Peyer's patch (tissue), 4 donors: ENCODE measurements at places on chromosomes 7 and 10. TPM values are rescaled to one million over a fixed set of nuclear protein-coding genes. Genes with fewer than 3 reads are reported as not detected.

DNA sequence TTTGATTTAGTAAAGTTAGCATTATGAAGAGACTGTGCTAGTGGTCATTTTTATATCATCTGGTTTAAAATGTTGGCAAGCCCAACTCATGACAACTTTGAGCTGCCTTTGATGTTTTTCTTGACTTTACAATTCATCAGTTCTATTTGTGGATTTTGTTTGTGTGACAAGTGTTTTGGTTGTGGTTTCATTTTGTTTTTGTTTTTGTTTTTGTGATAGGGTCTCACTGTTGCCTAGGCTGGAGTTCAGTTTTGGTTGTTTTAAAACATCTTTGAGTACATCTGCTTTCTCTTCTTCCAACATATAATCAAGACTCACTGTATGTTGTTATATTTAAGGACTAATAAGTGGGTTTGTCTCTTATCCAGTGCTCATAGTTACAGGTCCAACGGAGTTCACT is 17.6 kb upstream of the SFR1 start:
- DNase-seq: no peak

DNA sequence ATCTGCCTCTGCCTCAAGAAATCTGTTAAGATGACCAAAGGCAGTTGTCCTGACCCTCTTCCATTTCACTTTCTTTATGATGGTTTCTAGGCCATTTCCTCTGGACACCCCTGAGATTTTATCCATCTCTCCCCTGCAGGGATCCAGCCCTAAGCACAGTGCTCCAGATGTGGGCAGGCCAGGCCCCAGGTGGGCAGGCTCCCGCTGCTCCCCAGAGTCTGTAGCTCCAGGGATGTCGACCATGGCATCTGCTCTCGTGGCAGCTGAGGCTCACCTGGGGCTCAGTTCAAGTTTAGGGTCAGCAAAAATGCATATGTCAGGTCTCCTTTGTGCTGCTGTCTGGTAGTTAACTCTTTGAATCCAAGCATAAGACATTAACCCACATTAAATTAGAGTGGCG is 11.8 kb downstream of the CEP41 start:
- no peak for DNase-seq

DNA sequence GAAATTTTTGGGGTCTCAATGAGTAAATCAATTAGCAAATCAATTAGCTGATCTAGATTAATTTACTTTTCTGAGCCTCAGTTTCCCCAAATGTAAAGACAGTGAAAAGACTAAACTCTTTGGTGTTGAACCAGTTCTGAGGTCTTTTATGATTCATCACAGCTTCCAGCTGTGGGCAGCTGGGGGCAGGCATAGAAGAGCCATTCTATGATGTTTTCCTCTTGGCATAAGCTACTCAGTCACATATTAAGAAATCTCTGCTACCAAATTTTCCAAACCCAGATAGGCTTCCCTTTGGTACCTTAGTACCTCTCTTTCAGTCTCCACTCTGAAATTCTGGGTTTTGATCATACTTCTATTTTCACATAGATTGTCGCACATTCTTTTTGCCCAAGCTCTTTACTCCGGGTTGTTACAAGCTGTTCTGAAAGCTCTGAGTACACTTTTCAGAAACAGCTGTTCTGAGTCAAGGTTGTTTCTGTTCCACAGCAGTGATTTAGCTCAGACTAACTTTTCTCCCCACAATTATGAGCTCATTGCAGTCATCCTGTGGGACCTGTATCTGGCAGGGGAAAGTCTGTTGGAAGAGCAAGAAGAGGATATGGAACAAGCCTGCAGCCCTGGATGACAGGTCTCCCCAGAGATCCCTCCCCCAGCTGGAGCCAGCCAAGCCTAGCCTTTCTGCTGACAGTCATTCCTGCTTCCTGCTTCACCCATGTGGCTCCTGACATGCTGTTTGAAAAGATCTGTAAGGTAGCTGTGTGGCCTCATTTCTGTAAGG is 599.6 kb upstream of the GHITM start:
- no peak for DNase-seq

DNA sequence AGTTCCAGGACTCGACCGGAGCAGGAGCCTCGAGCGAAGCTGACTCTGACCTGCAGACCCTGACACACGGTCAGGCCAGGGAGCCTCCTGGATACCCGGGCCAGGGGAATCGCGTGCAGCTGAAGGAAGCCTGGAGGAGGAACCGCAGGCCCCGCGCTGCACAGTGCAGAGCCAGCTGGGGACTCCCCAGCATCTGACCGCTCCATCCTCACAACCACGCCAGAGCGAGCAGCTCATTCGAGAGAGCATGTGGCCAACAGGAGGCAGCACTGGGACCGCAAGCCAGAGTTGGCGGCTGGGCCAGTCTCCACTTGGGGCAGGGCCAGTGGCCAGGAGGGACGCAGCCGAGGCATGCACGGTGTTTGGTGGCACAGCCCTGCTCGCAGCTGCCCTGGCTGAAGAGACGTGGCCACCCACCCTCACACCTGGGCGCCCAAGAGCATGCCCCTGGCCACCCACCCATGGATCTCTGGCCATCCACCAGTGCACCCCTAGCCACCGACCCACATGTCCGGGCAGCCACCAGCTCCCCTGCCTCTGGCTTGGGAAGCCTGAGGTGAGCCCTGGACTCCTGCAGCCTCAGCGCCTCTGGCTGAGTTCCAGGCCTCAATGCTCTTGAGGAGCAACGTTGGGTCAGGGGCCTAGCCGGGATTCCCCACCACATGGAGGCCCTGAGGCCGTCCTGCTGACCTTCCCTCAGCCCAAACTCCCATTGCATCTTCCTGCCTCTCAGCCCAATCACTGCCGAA is 213.9 kb downstream of the ELFN1 start:
- DNase-seq: no peak

- DNase-seq: no peak
Measured at GRCh38 chr10:62036186-62037081, 134.9 kb downstream of the ARID5B start.

MAT1A gene
- total RNA-seq: not detected

DNA sequence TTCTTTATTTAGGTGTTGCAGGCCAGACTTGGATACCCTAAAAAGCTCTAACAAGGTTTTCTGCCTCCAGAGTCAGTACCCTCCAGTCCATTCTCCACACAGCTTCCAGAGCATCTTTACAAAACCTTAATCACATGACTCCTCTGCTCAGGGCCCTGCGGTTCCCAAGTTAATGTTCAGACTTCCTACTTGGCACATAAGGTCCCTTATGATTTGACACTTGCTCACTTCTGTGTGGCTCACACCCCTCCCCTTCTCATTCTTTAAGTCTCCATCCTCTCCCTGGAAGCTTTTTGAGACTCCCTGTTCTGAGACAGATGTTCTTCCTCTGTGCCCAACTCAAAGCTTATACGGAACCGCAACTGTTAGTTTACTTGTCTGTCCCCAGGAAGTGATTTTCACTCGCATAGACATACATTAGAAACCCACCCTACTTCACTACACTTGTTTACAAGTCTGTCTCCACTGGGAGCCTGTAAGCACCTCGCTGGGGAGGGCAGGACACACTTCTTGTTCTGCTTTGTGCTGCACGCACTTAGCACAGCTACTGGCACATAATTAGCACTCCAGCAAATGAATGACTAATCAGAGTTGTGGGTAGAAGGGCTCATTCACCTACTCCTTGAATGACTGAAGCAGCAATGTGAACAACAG is 154.3 kb upstream of the LAMB4 start:
- no peak for DNase-seq

GRCh38 chr7:37354656-37355131 is 94.0 kb downstream of the ELMO1 start:
- peak; percentile 63 for DNase-seq

DNA sequence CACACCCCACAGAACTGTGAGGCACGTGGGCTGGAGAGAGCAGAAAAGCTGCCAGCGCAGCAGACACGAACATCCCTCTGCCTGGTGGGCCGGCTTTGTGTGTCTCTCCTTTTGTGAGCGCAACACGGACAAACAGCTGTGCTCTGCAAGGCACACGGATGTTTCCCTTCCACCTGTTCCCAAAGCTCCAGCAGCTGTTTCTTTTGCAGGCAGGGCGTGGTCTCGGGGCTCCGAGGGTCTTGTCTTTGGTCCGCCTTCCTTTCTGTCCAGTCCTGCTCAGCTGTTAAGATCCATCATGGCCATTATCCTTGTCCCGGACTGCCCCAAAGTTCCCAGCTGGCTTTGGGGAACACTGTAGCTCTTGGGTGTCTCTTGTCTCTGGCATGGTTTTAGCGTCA is 32.7 kb upstream of the SH2B2 start:
- DNase-seq: no peak

GPR158 gene
- total RNA-seq: 0.27 TPM

DNA sequence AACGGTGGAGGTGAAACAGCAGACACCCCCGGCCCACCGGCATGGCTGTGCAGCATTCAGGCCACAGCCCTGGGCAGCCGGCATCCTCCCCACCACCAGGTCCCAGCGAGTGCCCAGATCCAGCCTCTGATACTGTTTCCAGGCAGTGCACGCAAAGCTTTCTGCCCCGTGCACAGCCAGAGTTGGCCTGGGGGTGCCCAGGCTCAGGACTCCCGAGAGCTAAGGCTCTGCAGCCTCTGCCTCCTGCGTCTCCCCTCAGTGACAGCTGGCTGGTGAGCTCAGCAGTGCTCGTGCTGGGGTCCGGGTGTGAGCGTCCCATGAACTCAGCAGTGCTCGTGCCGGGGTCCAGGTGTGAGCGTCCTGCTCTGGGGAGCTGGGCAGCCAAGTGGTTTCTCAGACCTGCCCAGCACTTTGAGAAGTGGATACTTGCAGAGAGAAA is 65.4 kb downstream of the CFAP46 start:
- DNase-seq: no peak

DNA sequence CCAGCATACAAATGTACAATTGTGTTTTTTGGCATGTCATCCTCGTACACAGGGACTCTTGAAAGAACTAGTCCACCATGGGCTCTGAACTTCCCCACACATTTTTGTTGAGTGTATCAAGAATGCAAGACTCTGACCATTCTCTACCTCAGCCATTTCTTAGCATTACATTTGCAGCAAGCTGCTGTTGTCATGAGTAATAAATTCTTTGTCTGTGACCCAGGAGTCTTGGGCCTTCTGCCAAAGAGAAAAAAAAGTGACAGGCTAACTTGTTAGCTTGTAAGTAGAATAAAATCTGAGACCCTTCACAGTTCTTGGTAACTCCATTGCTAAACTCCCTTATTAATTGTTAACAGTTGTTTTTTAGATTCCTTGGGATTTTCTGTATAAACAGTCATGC is 542.3 kb upstream of the MBL2 start:
- no peak for DNase-seq

DNA sequence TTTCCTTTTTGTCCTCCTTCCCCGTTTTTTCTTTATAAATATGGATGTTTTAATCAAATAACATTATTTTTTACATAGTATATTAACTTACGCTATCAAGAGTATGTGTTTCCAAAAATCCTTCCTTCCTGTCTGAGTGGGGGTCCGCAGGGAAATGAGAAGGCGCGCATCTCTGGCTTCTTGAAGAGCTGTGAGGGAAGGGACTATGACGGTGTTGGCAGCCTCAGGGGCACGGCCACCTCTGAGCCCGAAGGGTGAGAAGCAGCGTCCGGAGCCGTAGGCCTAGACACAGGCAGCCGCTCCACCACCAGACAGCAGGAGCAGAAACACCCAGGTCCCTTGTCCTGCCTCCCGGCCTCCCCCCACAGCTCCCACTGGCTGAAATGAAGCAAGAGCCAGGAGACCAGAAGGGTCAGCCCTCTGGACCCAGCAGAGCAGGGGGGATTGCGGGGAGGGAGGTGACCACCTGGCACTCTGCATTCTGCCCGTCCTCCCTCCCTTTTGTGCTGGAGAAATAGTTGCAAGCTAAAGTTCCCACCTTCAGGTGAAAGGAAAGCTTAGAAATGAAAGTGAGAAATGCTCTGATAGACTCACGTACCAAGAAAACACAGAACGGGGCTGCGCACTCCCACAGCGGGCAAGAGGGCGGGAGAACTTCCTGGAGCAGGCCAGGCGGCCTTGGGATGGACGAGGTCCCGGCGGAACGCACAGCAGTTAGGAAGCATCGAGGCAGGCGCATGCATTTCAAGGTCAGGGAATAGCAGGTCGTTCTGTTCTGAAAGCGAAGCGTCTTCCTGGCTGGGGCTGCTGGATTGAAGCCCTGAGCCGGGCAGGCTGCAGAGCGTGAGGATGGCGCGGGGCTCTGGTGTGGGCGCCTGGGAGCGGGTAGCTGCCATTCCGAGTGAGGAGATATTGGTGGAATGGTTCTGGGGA is 105.5 kb downstream of the GALNT11 start:
- DNase-seq: no peak

GRCh38 chr7:113159746-113160339 is 41.5 kb upstream of the SMIM30 start:
- DNase-seq: no peak

GRCh38 chr7:17489961-17490360 is 191.5 kb downstream of the AHR start:
- no peak for DNase-seq
